Stimulated activated CD8-positive, alpha-beta memory T cell treated with anti-CD3 and anti-CD28 coated beads, Interleukin-7, amount 100 ng/mL, for 1 hour (primary cell): ENCODE measurements at places on chromosomes 7 and 10.
A peak's percentile ranks its signal among the peaks of the same experiment; 100 is the strongest.

DNA sequence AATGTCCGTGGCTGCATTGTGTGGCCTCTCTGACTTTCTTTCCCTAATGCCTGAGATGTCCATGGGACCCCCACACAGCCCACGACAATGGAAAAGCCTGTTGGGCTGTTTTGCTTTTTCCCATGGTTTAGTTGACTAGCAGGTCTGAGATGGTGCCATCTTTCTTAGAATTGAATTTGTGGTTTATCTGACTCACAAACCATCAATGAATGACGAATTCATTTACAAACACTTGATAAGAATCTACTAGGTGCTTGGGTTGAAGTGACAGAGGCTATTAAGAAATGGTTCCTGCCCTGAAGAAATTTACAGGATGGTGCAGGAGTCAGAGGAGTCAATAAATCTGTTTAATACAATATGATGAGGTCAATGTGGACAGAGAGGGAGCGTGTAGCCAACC, 75.4 kb downstream of the OTUD1 start:
- DNase-seq, result no peak

- DNase-seq, result no peak
Measured at GRCh38 chr7:11428877-11429581, 403.0 kb downstream of the THSD7A start.

GRCh38 chr7:18341756-18342155, 153.8 kb upstream of the HDAC9 start:
- DNase-seq, result no peak

DNA sequence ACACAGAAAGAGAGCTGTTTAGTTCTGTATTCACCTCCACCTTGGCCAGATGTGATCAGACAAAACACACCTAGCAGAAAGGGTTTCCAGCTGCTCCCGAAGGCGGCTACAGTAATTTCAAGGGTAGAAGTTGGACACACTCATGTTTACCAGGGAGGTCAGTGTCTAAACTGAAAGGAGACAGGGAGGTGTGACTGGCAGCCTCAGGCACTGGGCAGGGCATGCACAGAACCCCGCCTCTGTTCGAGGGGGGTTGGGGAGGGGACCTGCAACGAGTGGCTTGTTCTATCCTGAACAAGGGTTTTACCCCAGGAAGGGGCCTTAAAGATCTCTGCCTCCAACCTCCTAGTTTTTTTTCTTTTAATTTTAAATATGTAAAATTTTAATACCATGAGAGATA, 49.6 kb downstream of the BPGM start:
- no peak for DNase-seq

GRCh38 chr10:75401569-75402485, at the start of gene ZNF503:
Gene ZNF503 (minus strand): TSS chr10:75401764. CDS start chr10:75401419, 345 bp downstream.
- DNase-seq, result no peak

DNA sequence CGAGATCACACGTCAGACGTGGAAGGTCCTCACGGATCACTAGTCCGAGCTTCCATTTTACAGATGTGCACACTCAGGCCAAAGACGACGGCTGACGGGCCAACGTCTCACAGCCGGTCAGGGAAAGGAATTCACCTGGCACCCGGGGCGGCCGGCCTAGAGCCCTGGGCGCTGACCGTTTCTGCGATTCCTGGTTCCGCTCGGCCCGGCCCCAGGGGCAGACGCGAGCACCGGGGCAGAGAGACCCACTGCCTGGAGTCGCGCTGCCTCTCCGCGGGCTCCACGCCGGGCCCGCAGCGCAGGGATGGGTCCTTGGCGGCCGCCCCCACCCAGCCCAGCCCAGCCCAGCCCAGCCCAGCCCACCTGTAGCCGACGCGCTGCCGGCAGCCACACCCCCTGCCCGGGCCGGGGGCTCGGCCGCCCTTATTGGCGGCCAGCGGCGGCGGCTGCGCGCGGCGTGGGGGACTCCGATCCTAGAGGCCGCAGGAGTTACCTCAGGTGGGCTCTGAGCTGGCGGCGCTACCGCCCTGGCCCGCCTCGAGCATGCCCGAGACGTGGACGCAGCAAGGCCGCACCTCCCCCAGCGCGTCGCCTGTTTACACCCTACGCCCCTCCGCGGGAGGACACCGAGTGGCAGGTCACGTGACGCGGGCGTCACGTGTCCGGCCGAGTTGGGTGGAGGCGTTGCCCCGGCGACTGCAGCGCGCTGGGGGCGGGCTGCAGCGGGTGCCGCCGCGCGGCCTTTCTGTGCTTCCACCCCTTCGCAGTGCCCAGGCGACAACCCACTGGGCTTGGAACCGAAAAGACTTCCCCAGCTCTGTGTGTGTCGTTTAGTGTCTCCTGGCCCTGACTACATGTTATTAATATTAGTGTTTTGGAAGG, 78.1 kb downstream of the ZFAND4 start:
- DNase-seq, result peak; percentile 80

DNA sequence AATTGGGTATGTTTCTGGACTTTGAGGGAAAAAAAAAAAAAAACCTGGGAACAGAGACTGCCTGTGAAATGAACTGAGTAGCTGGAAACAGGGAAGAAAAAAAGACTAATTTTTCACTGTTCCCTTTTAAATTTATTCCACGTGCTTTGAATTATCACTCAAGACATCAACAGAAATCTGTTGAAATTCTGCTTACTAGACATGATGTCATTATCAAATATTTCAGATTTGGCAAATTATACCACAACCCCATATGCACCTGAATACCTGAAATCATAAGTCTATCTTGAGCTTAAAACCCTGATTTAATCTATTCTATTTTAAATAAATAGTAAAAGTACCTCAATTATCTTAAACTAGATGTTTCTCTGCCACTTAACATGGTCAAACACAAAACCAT, 5.0 kb upstream of the REEP3 start:
- DNase-seq, result no peak

DNA sequence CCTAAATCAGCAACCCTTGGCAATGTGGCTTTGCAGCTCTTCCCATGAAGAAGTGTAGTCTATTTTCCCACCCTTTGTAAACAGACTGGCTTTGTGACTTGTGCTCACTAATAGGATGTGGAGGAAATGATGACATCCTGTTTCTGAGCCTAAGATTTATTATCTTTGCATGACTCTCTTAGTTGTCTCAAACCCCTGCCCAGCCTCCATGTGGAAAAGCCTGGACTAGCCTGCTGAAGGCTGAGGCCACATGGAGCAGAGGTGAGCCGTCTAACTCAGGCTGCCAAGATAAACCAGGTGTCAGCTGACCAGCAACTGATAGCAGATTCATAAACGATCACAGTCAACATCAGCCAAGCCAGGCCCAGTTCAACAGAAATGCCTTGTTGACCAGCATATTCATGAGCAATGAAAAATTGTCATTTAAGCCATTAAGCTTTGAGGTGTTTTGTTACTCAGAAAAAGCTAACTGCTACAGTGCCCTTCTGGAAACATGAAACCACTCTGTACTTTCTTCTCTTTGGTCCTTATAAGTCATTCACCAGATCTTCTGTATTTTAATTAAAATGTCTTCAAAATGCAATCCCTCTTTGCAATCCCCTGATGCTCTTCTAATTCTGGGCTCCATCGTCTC, 586.3 kb upstream of the ANKRD30A start:
- no peak for DNase-seq

GRCh38 chr10:118568327-118568848, 27.1 kb downstream of the PRLHR start:
- peak; percentile 15 for DNase-seq

DNA sequence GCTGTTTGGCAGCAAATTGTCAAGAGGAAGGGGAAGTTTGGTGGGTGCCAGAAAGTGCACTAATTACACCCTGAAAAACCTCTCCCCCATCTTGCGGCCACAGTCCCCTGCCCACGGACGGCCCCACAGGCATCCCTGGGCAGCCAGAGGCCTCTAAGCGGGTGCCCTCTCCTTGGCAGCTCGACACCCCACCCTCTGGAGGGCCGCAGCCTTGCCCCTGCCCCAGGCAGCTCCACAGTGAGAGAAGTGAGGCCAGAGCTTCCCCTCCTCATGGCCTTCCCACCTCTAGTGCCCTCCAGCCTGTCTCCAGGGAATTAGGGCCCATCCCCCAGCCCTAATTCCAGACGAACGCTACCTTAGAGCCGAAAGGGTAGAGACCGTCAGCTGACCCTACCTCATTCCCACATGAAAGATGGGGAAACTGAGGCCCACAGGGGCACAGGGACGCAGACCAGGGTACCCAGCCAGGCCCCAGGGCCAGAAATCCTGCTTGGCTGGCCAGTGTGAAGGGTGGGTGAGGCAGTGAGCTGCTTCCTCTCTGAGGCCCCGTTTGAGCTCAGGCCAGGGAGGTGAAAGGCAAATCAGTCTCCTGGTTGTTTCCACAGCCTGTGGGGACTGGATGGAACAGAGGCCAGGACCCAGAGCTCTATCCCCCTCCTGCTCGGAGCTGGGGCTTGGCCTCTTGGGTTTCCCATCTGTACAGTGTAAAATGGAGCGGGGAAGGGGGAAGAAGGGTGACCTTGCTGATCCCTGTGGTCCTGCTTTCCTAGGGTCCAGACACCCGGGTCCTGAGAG, 10.0 kb downstream of the ZCCHC24 start:
- no peak for DNase-seq

- DNase-seq, result no peak
Measured at GRCh38 chr7:105345725-105346124, 43.0 kb downstream of the SRPK2 start.

- no peak for DNase-seq
Measured at GRCh38 chr7:14630048-14630447, 272.5 kb downstream of the DGKB start.

DNA sequence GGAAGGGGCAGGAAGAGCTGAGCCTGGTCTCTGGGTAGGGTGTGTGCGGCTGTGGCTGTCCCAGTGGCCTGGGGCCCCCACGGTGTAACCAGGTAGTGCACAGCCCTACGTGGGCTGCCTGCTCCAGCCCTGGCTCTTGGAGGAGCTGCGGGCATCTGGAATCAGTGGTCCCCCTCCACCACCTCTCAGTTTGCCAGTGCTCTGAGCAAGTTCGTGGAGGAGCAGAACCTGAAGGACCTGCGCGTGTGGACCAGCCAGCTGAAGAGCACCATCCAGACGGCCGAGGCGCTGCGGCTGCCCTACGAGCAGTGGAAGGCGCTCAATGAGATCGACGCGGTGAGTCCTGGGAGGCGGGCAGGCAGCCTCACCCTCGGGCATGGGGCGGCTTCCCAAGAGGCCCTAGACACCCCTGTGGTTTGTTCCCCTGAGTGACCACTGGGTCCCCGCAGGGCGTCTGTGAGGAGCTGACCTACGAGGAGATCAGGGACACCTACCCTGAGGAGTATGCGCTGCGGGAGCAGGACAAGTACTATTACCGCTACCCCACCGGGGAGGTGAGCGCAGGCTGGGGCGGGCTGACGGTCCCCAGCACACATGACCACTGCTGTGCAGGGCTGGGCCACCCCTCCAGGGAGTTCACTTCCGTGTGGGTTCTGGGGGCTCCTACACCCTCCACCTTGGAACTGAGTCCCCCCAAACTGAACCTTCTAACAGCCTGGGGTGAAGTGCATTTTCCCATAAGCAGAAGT, 18.6 kb downstream of the PFKFB3 start:
- no peak for DNase-seq

GRCh38 chr10:71344993-71345480, 26.0 kb downstream of the SLC29A3 start:
- no peak for DNase-seq

- DNase-seq, result no peak
Measured at GRCh38 chr10:103688491-103688890, 166.9 kb downstream of the SH3PXD2A start.

DNA sequence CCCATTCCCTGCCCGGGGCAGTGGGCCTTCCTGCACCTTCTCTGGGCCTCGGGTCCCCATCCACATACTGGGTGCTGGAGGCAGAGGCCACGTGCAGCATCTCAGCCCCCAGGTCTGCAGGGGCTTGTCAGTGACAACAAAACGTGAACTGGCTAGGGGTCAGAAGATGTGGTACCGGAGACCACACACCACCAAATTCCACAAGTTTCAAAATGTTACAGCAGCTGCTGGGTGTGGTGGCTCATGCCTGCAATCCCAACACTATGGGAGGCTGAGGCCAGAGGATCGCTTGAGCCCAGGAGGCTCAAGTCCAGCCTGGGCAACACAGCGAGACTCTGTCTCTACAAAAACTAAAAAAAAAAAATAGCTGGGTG, 62.1 kb upstream of the DNAAF5 start:
- no peak for DNase-seq

DNA sequence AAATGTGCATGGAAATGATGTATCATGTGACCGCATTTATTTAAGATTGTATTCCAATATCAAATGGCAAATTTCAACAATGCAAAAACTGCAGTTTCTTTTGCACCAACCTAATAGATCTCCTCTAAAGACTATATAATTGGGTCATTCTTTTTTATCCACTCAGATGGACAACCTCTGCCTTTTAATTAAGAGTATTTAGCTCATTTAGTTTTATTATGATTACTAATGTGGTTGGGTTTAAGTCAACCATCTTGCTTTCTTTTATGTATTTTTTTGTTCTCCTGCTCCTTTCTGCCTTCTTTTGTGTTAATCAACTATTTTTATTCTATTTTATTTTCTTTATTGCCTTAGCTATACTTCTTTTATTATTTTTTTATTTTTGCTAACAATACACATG, 468.5 kb upstream of the MKI67 start:
- DNase-seq, result no peak

DNA sequence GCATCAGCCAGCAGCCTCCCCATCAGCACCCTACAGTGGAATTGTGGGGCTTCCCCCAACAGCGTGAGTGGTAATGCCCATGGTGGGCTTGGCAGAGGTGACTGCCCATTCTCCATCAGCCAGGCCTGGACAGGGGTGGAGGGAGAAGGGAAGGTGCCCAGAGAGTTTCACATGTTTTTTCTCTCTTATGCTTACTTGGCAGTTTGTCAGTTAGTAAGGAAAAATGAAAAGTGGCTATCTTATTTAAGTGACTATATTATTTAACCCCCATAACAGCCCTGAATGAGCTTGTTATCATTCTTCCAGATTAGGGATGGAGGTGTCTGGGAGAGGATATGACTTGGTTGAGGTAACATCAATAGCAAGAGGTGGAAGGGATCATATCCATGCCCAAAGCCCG, 921.7 kb downstream of the GRID1 start:
- DNase-seq, result no peak

- DNase-seq, result no peak
Measured at GRCh38 chr10:18684416-18684815, 25.2 kb downstream of the ARL5B start.

- no peak for DNase-seq
Measured at GRCh38 chr7:44561962-44562621, 11.6 kb downstream of the DDX56 start.

- DNase-seq, result no peak
Measured at GRCh38 chr10:47261556-47261955, 38.4 kb upstream of the GDF10 start.

GRCh38 chr10:4234661-4235060, 449.7 kb upstream of the KLF6 start:
- peak; percentile 7 for DNase-seq

- DNase-seq, result no peak
Measured at GRCh38 chr7:134176037-134176350, 48.9 kb downstream of the LRGUK start.

DNA sequence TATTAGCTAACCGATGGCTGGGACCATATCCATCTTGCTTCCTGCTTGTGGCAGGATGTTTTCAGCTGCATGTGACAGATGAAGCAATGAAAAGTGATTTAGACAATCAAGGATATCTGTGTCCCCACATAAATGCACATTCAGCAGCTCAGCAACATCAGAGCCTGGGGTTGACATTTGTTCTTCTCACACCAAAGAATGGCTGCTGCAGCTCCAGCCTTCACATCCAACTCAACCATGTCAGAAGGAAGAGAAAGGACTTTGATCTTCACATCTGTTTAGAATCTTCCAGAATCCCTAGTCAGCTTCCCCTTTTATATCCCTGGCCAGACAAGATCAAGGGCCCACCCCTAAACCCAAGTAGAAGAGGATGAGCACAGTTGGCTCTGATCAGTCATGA, 11.9 kb upstream of the FRMPD2 start:
- DNase-seq, result no peak

GRCh38 chr10:21527598-21528235, 2.2 kb upstream of the SKIDA1 start:
- no peak for DNase-seq

GRCh38 chr7:134781171-134781570, 1.7 kb downstream of the CALD1 start:
- no peak for DNase-seq
